Foreskin fibroblast (primary cell): ENCODE measurements at places on chromosomes 2 and 18.

DNA sequence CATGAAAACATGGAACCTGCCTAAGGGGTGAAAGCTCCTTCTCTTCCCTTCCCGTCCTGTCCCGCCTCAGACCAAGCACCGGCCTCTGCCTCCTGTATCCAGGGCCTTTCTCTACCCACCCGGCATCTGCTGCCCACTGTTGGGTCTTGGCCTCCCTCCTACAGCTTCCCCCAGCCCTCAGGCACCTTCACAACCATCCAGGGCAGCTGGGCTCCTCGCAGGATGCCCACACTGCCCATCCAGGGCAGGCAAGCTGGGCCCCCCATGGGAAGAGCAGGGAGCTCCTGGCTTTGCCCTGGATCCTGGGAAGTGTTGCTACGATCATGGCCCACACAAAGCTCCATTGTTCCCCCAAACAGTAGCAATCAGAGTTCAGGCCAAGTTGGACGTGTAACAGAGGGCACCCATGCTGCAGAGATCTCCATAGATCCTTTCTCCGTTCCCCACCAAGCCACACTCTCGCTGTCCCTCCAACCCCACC, 206.6 kb downstream of the NDUFA10 start:
- DNase-seq: no peak

DNA sequence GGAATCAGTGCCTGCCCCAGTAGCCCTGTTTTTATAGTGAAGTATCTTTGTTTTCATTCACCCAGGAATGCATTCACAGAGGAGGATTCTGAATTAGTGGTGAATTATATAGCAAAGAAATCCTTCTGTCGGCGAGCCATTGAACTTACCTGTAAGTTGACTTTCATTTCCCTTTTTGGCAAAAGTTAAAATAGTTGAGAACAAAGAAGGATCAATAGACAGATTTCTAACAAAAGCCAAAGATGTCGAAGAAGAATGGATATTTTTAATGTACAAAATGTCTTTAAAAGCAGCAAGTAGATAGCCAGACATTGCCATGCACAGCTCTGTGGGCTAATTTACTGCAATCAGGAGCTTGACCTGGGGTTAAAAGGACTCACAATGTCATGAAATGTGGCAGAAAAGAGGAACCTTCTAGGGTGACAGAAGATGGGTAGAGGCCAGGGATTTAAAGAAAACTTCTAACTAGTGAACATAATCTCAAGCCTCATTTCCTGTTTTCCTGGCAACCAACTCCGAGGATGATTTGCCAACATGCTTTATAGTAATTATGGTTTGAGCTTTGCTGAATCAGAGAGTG, 53.8 kb upstream of the TMEM87B start:
- DNase-seq: no peak

- DNase-seq: peak; percentile 55
Measured at GRCh38 chr2:46364797-46365457, 67.7 kb downstream of the EPAS1 start.

DNA sequence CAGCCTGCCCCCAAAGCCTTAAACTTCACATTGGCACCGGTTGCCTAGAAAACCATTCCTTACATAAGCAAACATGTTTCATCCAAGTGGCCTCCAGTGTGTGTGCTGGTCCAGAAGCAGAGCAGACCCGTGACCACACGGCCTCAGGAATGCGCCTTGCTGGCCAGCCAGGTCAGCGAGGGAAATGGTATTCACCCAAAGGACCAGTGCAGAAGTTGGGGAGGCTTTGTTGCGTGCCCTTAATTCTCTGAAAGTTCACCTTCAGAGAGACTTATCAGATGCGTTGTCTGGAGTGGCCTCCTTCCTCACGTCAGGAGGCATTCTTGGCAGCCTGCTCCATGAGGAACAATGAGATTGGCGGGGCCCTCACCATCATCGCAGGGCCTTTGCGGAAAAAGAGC, 25.9 kb downstream of the NRP2 start:
- DNase-seq: no peak

DNA sequence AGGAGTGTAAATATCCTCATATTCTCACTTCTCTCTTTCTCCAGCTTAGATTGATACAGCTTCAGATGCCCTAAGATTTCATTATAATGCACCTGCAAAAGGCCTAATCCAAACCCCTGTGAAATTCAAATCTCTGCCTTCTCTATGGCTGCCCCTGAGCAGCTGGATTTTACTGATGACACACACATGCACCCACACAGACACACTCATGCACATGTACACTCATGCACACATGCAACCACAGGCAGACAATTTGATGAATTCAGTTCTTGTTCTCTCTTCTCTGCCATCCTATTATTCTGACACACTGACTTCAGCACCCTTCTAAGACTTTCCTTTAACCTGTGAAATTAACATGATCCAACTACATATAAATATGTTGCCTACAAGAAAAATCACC, 563.2 kb downstream of the RNF144A start:
- DNase-seq: no peak

DNA sequence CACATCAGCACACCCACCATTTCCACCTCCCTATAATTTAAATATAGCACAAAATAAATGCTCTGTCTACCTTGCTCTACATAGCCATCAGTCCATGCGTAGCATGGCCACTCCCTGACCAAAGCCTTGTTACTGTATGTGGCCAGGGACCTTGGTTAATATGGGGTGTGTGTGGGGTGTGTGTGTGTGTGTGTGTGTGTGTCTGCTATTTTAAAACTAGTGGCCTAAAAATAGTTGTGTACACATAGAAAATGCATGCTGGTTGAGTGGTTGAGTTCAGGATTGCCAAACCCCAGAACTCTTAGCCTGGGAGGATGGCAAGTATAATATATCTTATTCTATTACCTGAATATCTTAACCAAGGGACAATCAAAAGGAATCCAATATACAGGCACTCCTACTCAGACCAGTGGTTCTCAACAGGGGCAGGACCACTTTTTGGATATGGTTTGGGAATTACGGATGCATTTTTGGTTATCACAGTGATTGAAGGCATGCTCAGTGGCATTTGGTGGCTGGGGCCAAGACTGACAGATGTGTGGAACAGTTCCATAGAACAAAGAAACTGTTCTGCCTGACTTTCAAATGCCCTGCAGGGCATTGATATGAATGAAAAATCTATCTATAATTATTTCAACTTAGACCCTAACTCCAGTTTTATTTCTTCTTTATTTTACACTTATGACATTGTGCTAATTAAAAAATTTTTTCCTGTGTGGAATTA, 72.3 kb upstream of the PSME4 start:
- no peak for DNase-seq

DNA sequence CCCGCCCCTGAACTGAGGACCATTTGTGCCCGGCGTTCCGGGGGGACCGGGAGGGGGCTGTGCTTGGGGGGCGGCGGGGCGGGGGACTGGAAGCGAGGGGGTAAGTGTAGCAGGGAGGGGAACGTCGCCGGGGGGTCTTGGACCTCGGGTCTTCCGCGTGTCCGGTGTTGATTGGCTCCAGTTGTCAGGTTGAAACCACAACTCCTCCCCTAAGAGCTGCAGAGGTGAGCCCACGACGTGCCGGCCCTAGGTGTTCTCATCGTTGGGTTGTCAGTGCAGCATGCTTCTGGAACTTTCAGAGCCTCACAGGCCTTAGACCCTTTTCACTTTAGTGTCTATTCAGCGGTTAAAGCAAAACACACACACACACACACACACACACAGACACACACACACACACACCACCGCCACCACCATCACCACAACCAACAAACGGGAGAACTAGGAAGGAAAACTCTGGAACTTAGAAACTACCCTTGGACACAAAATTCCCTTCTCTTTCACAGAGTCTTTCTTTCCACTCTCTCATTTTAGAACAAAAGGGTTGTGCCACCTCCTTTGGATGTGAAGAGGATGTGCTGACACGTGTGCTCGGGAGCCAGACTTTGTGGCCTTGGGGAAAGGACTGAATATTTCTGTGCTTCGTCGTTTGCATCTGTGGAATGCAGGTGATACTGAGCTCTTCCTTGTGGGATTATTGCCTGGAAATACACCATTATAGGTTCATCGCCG, 6.7 kb upstream of the DLX2 start:
- DNase-seq: no peak

DNA sequence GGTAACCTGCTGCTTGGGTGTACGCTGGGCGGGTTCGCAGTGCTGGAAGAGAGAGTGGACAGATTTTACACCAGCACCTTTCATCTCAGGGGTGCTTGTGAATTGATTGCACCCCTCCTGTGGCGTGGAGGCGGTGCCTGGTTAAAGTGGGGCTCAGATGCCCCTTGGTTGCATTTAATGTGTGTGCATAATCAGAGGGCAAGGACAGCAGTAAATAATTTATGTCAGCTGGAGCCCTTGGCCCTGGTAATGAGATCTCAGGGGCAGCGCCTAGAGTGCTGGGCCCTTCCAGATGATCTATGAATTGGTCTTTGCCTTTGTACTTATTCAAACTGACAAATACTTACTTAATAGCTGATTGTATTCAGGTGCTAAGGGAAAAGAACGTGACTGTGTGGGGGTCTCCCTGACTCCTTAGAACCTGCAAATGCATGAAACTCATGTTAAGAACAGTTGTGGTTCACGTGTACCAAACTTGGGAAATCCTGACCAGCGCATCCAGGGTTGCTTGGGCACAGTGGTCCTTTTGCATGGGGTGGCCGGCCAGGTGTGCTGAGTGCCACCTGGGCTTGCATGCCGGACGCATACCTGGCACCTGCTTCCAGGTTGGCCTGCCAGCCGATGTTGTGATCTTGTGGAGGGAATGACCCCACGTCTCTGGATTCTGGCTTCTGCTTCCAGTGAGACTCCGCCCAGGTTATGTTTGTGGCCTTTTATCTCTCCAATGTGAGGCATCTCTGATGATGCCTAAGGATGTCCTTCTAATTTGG, 118.5 kb downstream of the AGAP1 start:
- DNase-seq: no peak

GRCh38 chr2:210195101-210195852, 24.1 kb upstream of the KANSL1L start:
- peak; percentile 60 for DNase-seq

- DNase-seq: peak; percentile 57
Measured at GRCh38 chr18:68314403-68314802, 400.5 kb downstream of the TMX3 start.

DNA sequence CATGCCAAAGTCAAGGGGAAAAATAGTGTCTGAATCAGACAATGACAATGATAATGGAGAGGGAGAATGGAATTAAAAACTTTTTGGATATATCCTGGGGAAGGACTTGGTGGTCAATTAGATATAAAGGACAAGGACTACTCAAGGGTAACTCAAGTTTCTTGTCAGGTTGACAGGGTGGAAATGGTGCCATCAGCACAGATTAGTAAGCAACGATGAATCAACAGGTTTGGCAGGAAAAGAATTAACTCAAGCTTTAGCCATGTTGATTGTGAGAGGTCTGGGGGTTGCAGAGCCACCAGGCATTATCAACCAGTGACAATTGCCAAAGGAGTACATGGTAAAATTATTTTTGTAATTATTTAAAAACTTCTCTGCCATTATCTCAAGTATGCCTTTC, 35.8 kb upstream of the SPATS2L start:
- no peak for DNase-seq

GRCh38 chr2:137952586-137953129, 11.6 kb upstream of the HNMT start:
- no peak for DNase-seq

GRCh38 chr2:37773371-37774130, 102.1 kb upstream of the CDC42EP3 start:
- no peak for DNase-seq

- DNase-seq: peak; percentile 77
Measured at GRCh38 chr18:26480897-26481795, 67.2 kb downstream of the KCTD1 start.

GRCh38 chr18:65704046-65704445, 46.8 kb upstream of the CDH7 start:
- DNase-seq: no peak

DNA sequence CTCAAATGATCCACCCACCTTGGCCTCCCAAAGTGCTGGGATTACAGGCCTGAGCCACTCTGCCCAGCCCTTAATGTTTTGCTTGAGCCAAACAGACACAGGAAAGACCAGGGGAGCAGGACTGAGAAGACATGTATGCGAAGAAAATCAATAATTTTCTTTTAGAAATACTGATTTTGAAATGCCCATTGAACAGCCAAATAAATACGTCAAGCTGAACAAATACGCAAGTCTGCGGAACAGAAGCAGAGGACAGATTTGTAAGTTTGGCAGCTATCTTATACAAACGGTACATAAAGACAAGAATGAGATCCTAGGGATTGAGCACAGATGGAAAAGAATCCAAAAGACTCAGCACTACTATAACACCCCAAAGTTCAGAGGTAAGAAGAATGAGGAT, 20.8 kb downstream of the SF3B1 start:
- no peak for DNase-seq

DNA sequence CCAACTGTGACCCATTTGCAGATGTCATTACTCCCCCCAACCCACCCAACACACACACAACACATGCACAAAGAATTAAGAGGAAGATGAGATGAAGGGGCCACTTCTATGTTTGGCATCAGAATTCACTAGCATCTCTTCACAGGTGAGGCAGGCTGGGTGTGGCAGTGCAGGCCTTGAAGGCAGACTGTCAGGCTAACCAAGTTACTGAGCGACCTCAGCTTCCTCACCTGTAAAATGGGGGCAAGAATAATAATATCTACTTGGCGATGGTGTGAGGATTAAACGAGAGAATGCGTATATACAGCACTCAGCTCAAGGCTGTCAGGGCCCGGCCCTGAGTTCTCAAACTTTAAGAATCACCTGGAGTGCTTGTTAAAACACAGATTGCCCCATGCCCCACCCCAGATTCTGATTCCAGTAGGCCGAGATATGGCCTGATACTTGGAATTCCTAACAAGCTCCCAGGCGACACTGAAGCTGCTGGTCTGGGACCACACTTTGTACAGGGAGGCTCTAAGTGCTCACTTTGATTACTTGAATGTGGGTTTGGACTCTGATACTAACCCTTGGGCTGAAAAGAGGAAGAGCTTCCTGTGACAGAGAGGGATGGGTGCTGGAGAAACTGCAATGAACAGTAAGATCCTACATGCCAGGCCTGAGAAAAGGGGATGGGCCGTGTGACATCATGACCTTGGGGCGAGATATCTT, 1.1 kb downstream of the ACTG2 start:
- DNase-seq: no peak

GRCh38 chr2:121080013-121080772, 204.8 kb downstream of the TFCP2L1 start:
- DNase-seq: peak; percentile 79

DNA sequence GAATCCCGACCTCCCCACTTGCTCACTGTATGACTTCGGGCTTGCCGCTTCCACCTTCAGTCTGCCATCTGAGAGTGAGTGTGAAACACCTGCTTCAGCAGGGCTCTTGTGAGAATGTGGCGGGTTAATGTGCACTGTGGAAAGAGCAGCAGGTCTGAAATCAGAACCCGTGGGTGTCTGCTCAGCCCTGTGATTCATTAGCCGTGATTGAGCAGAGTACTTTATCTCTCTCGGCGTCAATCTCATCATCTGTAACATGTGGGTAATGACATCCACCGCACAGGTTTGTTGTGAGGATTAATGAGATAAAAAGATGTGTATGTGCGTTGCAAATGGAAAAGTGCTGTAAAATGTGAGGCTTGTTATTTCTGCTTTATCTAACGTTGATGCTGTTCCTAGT, 128.6 kb downstream of the LRATD1 start:
- DNase-seq: no peak

GRCh38 chr2:5933669-5934068, 241.5 kb downstream of the SOX11 start:
- no peak for DNase-seq
